ENCODE measurements at places on chromosomes 1 and 21.

- DNase-seq, result no peak
Measured at GRCh38 chr1:17067465-17068240, 13.8 kb upstream of the SDHB start.

GRCh38 chr1:212752934-212753497, 38.6 kb downstream of the NSL1 start:
- no peak for DNase-seq

DNA sequence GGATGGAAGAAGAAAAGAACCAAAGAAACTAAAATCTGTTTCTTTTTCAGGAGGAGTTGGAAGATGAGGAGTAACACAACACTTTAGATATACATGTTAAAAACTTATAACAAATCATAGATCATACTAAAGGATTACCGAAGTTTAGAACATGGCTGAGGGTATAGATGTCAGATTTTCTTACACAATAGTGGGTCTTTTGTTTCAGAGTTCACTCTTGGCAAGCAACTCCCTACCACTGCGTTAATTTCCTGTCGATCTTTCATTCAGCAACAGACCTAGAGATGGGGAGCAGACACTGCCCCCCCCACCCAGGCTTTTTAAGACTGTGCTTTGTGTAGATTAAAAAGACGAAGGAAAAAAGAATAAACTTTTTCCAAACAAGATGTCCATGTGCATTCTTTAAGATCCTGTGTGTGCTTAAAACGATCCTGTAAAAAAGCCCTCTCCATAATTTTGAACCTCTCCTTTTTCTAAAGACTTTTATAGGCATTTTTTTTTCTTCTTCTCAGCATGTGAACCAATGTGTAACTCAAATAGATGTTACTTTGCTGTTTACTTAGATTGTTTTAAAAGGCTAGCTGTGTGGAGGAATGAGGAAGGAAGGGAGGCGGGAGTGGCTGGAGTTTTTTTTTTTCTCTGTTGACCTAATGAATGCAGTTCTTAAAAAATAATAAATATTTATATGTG, 50.4 kb downstream of the NFIA start:
- DNase-seq, result no peak

- DNase-seq, result no peak
Measured at GRCh38 chr1:1760715-1761114, 17.6 kb downstream of the NADK start.

- DNase-seq, result no peak
Measured at GRCh38 chr21:26404288-26404687, 168.8 kb downstream of the CYYR1 start.

DNA sequence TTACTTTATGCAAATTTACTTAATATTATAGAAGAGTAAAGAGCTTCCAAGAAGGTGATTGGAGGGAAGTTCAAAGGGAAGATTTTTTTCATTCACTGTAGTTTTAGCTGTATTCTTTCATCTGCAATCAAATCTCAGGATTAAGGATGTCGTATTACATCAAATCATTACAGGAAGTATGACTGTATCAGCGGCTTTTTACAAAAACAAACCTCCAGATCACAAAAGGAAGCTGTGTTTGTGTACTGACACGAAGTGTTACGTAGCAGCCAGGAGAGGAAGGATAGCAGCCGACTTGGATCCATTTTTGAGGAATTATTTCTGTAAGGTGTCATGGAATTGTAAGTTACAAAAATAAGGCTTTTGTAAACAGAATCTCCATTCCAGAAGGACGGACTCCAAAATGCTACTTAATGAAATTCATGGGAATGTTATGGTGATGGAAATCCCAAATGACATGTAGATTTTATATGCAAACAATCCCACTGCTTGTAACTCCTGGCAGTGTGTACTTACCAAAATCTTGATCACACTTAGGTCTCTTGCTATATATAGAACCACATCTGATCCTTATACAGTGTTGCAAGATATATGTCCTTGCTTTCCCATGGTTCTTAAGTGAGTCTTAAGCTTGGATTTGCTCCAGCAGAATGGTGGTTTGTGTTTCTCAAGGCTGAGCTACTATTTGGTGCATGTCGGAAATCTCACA, 49.8 kb downstream of the KCNJ15 start:
- no peak for DNase-seq

- no peak for DNase-seq
Measured at GRCh38 chr1:60891765-60892164, 190.6 kb upstream of the NFIA start.

DNA sequence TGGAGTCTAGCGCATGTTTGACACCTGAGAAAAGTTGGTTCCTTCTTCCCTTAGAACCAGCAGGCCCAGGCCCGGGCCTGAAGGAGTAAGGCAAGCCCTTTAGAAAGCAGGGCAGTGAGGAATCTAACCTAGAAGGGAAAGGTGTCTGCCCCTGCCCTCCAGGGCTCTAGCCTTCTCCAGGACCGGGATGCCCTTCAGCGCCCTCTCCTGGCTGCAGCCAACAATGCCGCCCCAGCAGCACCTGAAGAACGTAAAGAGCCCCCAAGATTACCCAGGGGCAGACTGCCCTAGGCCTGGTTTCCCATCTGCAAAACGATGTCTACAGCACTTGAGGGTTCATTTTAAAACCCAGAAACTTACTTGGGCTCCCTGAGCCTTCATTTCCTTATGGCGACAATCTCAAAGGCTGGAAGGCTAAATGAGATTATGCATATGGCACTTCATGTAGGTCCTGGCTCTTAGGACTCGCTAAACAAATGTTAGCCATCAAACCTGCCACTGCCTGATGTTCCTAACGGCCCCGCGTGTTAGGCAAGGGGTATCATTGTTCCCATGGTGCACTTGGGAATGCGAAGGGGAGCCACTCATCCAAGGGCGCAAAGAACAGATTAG, 106.7 kb upstream of the KLHDC7A start:
- no peak for DNase-seq

DNA sequence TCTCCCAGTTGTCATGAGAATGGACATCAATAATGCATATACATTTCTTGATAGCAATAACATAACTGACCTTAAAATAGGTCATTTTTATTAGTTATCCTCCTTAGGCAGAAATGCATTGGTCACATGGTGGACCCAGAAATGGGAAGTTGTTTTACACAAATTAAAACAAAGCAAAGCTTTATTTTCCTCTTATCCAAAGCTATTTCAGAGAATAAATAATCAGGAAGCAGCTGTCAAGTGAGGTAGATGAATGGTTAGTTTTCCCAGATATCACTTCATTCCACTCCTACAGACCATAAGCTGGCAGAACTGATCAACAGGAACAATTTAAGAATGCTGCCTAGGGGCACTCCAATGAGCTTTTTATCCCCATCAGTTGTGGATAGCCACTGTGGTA, 16.0 kb upstream of the OLIG1 start:
- no peak for DNase-seq

- DNase-seq, result no peak
Measured at GRCh38 chr1:98277118-98277517, 356.3 kb upstream of the DPYD start.

DNA sequence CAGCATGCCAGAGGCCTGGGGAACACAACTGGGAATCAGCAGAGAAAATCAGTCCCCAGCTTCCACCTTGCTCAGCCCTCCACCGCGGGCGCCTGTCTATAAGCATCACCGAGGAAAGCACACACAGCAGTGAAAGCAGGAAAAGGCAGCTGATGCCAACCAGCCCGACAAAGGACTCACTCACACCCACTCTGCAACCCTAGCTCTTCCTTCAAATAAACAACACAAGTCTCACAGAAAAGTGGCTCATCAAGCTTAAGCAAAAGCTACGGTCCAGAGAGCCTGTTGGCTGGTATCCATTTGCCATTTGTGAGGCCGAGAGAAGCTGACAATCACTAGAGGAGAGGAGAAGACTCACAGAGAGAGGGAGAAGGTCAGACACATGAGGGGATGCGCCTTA, 27.1 kb downstream of the MRAP start:
- DNase-seq, result no peak

DNA sequence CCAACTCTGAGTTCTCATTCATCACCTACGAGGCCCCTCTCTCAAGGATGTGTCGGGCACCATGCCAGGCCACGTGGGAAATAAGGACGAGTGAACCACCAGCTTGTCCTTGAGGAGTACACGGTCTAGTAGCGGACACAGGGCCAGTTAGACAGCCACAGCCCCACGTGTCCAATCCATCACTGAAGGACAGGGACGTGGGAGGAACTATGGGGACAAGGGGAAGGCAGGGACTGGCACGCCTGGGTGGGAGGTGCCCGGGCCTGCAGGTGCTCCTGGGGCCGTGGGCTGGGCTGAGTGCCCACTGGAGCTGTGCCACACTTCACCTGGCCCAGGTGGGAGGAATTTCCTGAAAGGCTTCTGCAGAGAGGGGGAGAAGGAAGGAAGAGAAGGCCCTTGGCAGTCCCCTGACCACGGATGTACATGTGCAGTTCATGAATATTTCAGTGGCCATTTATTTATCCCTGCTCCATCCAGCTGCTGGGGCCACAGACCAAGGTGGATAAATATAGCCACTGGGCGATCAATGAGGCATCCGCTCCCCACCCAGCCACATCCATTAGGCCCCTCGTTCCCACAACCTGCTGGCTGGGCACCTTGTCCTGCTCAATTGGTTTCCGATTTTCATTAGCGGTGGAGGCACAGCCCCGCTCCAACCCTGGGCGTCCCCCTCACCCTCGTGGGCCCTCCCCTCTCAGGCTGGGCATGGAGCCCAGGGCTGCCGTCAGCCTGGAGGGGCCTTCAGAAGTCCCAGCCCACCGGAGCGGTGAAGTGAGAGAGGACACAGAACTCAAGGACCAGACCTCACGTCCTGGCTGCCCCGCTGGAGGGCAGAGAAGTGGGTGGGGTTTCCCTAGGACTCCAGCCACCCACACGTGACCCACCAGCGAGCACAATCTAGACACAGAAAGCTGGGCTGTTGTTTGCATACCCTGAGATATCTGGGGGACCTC, 59.5 kb downstream of the CASZ1 start:
- DNase-seq, result no peak

DNA sequence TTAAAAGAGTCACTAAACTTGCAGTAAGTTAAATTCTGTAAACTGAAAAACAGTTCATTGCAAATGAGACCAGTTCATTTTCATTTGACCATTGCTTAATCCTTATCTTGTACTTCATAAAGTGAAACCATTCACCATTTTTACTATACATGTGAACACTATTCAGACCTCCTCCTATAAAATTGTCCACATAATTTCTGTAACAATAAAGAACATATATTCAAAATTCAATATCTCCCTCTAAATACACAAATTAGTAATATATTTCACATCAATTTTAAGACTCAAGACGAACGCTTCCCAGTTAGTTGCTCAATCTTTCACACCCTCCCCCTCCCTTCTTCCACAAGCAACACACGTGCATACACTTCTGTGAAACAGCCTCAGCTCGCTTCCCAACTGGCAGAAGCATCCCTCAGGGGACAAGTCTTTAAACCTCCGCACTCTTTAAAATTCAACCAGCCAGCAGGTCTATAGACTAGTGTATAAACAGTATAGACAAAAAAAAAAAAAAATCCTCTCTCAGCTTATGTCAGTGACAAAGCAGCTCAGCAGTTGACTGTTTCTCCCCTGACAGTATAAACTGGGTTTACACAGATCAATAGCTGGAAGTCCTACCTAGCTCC, 99.6 kb downstream of the DENND1B start:
- no peak for DNase-seq

GRCh38 chr1:11013160-11013531, 692 bp downstream of the TARDBP start:
- no peak for DNase-seq

DNA sequence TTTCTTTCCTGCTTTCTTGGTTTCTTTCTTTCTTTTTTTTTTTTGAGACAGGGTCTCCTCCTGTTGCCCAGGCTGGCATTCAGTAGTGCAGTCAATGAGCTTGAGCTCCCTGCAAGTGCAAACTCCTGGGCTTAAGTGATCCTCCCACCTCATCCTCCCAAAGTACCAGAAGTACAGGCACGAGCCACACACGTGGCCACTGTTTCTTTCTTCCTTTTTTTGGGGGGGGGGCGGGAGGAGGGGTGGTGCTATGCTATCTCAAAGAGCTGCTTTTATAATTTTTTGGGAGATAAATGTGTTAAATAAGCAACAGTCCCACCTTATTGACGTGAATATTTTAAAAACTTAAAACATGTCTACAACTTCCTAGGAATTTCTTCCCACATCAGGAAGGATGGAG, 42.2 kb downstream of the AK4 start:
- no peak for DNase-seq

GRCh38 chr1:85148524-85149250, 52.1 kb downstream of the SYDE2 start:
- DNase-seq, result no peak

DNA sequence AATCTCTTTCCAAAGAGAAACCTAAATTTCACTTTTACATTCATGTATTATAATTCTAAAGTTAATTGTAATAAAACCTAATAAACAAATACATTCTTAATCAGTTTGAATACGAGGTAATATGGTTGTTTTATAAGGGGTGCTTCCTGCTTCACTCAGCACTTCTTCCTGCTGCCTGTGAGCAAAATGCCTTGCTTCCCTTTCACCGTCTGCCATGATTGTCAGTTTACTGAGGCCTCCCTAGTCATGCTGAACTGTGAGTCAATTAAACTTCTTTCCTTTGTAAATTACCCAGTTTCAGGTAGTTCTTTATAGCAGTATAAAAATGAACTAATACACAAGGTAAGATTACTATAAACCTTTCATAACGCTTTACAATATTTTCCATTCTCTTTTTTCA, 491.1 kb upstream of the LRRC7 start:
- DNase-seq, result no peak

- no peak for DNase-seq
Measured at GRCh38 chr1:225689882-225690459, 37.0 kb upstream of the ENAH start.

GRCh38 chr1:175131095-175131494, 61.5 kb downstream of the KIAA0040 start:
- DNase-seq, result no peak

DNA sequence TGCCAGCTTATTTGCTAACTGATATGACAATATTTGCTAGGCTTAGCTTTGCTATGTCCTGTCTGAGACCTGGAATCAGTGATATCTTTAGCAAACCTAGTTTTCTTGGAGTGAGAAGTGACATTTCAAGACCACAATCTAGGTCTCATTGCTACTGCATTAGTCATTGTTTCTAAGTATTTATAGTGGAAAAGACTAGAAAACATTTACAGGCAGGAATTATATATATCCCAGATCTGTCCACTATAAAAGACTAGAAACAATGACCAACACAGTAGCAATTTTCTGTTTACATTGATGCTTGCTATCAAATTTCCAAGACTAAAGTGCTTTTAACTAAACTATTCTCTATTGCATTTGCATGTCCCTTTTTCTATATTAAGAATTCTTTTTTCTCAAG, 5.0 kb upstream of the RGS18 start:
- DNase-seq, result no peak

GRCh38 chr1:90174246-90174645, 179.3 kb downstream of the ZNF326 start:
- DNase-seq, result no peak

Data from activated CD4-positive, alpha-beta T cell treated with anti-CD3 and anti-CD28 coated beads for 4 hours (primary cell).